Mesenteric fat pad (tissue), 1 donor: ENCODE measurements at places on chromosomes 2 and 18.

GRCh38 chr2:38106405-38107094, 30.6 kb upstream of the CYP1B1 start:
- DNase-seq: no peak

GRCh38 chr2:170434900-170435621, 257.1 kb downstream of the MYO3B start:
- no peak for DNase-seq

GRCh38 chr2:73516033-73516432, 126.2 kb downstream of the NAT8 start:
- no peak for DNase-seq

- DNase-seq: no peak
Observed at GRCh38 chr2:232773815-232774214, 2.5 kb downstream of the KCNJ13 start.

DNA sequence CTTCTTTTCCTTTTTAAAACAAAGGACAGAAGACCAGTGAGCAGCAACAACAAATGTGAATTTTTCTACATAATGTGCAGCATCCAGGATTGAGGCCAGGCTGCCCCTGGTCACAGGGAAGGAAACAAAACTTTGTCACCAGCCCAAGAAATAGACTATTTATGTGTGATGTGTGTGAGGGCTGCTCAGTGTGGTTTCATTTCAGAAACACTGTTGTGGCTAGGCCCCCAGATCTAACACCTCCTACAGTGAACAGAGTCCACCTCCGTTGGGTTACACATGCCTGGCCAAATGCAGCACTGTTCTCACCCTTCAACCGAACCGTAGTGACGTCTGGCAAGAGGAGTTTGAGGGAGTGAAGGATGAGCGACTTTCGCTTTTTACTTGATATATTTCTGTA, 146.3 kb upstream of the RIOK3 start:
- no peak for DNase-seq

GRCh38 chr2:78992807-78993517, 32.5 kb upstream of the REG3G start:
- DNase-seq: no peak

DNA sequence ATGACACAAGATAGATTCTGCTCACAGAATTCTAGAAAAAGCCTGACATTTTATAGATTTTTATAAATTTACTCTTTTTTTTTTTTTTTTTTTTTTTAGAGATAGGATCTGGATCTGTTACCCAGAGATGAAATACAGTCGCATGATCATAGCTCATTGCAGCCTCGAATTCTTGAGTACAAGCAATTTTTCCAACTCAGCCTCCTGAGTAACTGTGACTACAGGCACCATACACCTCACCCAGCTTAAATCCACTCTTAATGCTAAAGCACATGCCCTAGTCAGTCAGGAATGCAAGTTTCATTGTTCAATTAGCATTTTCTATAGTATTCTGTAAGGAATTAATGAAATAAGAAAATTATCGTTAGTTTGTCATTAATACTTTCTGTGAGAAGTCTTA, 32.1 kb upstream of the WDR75 start:
- no peak for DNase-seq

- DNase-seq: no peak
Observed at GRCh38 chr2:191218292-191218898, 26.8 kb upstream of the MYO1B start.

GRCh38 chr2:239258248-239258647, 142.6 kb downstream of the HDAC4 start:
- DNase-seq: no peak

DNA sequence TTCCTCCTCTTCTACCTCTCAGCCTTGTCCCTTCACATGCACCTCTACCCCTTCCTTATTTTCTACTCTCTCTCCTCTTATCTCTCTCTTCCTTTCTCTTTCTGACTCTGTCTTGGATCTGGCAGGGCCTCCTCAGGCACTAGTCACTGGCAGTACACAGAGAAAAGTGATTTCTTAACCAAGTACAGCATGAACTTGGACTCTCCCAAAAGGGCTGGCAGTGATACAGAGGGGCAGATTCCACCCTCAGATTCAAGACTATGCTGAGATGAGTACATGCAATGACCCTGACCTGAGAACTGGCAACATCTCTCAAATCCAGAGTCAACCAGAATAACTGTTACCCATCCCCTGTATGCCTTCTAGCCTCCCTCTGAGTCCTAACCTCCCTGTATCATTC, 4.3 kb downstream of the AOX1 start:
- DNase-seq: no peak

DNA sequence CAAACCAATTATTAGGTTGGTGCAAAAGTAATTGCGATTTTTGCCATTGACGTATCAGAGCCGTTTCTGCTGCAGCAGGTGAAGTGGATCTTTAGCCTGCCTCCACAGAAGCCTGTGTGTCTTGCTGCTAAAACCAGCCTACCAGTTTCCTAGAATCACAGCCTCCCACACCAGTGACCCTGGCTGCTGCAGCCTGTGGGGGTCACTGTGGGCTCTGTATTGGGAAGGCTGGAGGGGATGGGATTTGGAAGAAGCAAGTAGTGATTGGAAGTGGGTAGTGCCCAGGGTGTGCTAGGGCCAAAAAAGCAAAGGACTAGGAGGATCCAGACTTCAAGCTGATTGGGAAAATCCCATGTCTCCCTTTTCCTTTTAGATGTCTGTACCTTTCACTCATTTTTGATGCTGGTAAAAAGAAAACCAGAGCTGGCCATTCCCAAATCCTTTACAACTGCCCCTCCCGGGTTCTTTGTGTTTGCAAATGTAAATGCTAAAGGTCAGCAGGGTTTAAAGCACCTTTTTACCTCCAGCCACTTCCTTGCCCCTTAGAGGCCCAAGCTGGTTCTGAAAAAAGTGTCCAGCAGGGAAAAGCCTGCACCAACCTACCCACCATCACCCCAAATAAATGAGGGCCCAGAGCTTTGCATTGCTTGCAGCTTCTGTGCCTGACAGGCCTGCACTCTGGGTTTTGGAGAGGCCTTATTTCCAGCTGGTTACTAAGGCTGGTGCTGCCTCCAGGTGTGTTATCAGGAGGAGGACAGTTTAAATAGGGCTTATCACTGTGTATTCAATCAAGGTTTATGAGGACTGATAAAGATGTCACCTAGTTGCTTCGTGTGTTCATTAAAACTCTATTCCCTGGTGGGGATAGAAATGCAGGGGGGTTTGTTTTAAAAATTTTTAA, 172.0 kb downstream of the MIB1 start:
- no peak for DNase-seq

DNA sequence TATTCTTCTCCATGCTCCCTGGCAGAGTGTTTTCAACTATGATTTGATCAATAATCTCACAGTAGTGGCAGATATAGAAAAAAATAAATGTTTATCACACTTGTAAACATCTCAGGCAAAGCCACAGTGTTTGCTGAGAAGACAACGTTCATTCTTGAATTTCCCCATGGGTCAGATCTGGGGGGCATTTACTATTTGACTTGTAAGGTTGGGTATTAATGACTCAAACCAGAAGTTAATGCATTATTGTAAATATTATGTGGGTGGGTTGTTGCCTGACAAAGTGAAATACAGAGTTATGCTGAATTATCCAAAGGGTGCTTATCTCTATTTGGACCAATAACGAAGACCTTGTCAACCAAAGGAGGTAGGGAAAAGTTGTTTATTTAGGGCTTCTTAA, 149.7 kb upstream of the BOD1L2 start:
- DNase-seq: no peak

- no peak for DNase-seq
Observed at GRCh38 chr2:241561832-241562231, 3.3 kb downstream of the BOK start.

- no peak for DNase-seq
Observed at GRCh38 chr18:34801774-34802173, 91.7 kb downstream of the DTNA start.

GRCh38 chr2:107584577-107584976, 242.1 kb upstream of the RGPD4 start:
- DNase-seq: no peak

DNA sequence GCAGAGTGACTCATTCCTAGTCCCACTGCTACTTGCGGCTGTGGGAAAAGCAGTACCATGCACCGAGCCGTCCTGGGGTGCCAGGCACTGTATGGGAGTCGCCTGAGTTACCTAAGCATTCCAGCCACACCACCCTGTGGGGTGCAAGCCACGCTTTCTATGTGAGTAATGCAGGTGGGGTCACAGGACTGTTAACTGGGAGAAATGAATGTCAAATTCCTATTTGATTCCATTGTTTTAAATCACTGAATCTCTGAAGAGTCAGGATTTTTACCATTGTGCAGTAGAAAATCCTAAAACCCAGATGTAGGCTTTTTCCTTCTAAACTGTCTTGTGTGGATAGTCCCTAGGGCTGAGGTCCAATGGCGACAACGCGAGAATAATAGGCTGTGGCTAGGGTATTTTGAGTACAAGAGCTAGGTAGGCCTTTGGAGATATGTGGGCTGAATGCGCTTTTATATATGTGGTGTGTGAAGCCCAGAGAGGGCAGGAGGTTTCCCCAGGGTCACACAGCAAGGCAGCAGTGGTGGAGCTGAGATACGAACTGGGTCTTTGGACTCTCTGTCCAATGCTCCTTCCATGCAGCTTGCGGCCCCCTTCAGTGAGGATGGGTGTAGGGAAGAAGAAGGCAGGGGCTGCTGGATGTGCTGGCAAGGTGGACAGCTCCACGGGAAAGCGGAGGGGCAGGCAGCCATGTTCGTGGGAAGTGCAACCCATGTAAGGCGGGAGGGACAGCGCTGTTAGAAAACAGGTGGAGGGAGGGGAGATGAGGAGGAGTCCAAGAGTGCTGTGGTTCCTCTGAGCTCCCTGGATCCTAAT, 83.2 kb downstream of the DDX1 start:
- no peak for DNase-seq

DNA sequence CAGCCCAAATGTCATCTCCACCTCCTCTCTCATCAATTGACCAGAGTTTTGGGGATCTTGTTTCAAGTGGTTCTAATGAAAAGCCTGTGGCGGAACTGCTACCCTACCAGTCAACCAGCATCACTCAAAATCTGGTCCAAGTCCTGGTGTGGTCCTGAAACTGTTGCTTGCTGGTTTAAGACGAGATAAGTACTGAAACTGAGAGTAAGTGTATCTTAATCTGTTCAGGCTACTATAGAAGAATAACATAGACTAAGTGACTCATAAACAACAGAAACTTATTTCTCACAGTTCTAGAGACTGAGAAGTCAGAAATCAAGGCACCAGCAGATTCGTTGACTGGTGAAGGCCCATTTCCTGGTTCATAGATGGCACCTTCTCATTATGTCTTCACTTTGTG, 879 bp upstream of the GALNT5 start:
- DNase-seq: no peak

DNA sequence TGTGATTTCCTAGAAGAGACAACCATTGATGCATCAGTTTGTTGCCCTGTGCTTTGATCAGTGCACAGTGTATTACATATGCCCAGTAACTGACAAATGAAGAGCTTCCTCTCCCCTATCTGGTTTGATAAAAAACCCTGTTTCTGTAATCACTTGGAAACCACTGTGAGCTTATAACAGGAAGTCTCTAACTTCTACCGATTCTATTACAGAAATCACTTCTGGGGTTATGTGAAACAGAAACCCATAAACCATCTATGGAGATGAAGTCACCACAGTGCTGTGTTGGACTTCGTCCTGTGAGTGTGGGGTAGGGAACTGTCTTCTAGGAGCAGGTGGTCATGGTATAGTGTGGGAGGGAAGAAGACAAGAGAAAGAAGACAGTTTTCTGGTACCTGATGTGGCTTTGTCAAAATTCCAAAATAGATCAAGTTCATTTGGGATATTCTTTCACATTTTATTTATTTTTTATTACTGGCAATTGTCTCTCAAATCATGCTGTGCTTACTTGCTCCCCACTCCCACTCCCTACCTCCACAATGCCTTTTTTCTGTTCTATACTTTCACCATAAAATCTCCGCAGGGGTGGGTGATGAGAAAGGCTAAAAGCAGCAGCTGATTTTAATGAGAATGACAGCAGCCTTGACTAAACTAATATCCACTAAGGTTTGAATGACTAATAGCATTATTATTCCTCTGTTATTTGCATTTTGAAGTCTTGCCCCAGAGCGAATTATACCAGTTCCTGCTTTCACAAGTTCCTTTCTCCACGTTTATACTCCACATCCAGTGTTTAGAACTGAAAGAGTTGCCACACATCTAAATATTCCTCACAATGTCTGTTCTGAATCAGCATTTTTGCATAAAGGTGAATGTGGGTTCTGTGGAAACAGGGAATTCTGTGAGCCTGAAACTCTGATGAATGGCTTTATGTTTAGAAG, 41.7 kb upstream of the RND3 start:
- no peak for DNase-seq

GRCh38 chr2:227597998-227598397, 695 bp upstream of the SCYGR2 start:
- no peak for DNase-seq

- peak; percentile 88 for DNase-seq
Observed at GRCh38 chr2:100610381-100610831, 47.6 kb downstream of the PDCL3 start.

DNA sequence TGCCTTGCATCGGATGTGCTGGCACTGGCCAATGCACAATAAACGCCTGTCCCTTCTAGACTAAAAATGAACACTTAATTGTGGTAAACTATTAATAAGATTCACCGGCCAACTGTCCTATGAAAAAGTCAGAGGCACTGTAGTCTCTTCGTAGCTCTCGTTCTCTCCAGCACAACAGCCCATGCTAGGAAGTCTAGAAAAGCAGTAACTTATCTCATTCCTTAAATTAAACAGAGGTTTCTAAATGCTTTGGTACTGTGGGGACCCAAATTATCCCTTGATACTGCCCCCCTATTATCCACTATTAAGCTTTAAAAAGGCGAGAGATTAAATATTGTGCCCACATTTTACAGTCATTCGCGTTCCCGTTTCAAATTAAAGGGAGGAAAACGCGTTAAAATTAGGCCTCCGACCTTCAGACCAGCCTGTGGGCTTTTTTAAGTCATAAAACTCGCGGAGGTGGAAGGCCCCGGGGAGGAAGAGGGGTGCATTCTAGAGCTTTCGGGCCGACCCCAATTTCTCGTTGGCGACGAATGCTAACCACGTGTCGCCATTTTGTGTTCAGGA, 1.5 kb upstream of the PCBP1 start:
- peak; percentile 1 for DNase-seq

- DNase-seq: no peak
Observed at GRCh38 chr2:19815746-19816145, 86.0 kb downstream of the TTC32 start.

- no peak for DNase-seq
Observed at GRCh38 chr18:8507915-8508705, 101.1 kb upstream of the RAB12 start.

- no peak for DNase-seq
Observed at GRCh38 chr18:25284281-25284680, 67.7 kb downstream of the ZNF521 start.

DNA sequence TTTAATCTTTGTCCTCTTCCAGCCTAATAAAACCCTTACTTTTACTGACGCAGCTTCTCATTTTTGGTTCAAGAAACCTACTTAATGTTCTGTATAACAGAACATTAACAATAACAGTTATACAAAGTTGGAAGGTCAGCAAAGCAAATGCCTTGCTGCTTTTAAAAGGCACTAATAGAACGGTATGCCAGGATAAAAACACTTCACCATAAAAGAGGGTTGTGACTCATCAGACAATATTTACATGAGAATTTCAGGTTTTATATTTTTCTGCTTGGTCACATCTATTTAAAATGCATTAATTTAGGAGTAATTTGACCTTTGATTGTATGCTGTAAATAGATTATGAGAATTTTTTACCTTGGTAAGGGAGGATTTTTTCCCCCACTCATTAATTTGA, 3.0 kb downstream of the KLHL41 start:
- DNase-seq: no peak

- DNase-seq: peak; percentile 65
Observed at GRCh38 chr2:46174345-46175170, 122.6 kb upstream of the EPAS1 start.

- no peak for DNase-seq
Observed at GRCh38 chr2:204604061-204604460, 58.8 kb downstream of the PARD3B start.

- DNase-seq: no peak
Observed at GRCh38 chr2:150878356-150878755, 383.3 kb downstream of the RBM43 start.
